OCI-M1 (cell line): ENCODE measurements at places on chromosomes 3 and 15.

- DNase-seq: no peak
These were observed 52.2 kb downstream of the IGF1R start for GRCh38 chr15:98700519-98700918.

GRCh38 chr15:35078221-35078915, 6.7 kb downstream of the NANOGP8 start:
- DNase-seq: peak; percentile 64

DNA sequence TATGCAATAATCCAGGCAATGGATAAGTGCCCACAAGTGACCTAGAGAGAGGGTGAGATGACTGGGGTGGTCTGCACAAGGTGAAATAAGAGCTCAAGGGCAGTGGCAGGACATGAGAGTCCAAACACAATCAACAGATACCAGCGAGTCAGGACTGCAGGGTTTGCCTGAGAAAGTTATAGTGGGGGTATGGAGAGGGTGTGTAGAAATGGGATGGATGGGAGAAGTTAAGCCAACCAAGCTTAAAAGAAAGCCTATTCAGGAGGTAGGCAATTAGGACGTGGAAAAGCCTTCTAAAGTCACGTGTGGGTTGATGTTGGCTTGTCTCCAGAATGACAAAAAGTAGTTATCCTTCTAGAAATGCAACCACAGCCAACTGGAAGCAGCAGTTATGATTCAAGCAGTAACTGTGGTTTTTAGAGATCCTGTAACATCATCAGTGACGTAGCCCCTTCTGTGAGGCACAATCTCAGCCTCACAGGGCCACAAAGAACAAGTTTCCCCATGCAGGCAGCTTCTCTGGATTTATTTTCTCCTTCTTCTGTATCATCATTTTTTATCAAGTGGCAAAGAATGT, 56.1 kb downstream of the FAM174B start:
- DNase-seq: no peak

DNA sequence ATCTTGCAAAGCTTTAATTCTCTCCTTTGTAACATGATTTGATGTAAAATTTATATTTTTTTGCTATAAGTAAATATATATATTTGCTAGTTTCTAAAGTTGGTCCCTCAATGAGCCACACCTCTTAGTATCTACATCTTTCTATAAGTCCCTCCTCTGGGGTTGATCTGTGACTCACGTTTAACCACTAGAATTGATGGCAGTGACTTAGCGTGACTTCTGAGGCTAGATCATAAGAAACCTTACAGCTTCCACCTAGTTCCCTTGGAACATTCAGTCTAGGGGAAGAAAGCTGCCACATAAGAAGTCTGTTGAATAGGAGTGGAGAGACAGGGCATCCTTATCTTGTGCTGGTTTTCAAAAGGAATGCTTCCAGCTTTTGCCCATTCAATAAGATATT, 56.6 kb upstream of the TNIK start:
- DNase-seq: peak; percentile 61

- DNase-seq: peak; percentile 40
These were observed 81.7 kb upstream of the UMPS start for GRCh38 chr3:124648551-124648950.

- DNase-seq: no peak
These were observed 85.3 kb upstream of the LIMD1 start for GRCh38 chr3:45509038-45509767.

DNA sequence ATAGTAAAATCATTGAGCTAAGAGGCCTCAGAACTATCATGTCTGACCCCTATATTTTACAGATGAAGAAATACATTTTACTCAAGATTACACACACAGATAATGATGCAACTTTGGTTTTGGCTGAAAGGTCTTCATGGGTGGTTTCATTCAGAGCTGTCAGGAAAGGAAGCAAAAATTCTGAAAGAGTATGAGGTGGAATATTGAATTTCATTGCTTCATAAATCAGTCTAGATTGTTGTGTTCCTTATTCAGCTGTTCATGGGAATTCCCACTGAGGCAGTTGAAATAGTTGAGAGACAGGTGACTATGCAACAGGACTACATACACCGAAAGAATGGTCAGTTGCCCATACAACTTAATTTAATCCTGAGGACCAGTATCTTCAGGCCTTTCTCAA, 39.4 kb downstream of the CD200 start:
- no peak for DNase-seq

- no peak for DNase-seq
These were observed 64.3 kb downstream of the MGLL start for GRCh38 chr3:127758013-127758412.

DNA sequence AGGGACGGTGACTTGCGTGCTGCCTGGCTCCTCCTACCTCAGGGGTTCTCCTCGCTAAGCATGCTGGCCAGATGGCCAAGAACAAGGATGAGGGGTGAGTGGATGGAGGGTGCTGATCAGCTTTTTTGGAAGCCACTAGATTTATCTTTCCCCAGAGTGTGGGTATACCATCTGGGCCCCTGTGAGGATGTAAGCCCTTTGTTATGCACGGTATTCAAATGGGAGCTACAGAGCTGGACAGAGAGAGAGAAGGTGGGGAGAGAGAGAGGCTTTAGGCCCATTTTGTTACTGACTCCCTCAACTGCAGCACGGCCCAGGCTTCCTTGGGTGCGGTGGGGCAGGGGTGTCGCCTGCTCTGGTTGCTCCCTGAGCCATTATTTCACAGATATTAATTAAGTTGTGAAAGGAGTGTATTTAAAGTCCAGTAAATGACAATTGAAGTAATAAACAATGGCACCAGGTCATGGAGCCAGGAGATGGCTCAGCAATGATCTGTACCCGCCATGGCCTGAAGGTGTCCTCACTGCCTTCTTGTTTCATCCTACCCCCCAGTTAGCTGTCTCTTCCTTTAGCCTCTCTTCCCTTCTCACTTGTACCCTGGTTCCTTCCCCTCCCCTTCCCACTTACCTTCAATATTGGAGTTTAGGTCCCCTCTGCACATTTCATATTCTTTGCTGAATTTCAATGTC, 158.0 kb downstream of the CLSTN2 start:
- DNase-seq: no peak

DNA sequence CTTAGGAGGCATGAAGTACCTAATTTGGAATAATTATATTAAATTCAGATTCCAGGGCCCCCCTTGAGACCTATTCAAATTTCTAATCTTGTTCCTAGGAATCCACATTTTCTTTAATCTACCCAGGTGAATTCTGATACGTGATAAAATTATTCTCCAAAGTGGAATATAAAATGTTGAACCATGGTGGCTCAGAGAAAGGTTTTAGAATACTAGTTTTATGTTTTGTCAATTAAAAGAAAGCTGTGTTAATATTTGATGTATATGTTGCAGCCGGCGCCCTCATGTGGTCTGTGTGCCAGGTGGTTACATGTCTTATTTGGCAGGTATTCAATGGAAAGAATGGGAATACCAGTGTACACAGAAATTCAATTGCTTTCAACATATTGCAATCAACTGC, 321.8 kb downstream of the FEZF2 start:
- DNase-seq: peak; percentile 7

GRCh38 chr3:11915621-11916424, 69.1 kb upstream of the TAMM41 start:
- DNase-seq: no peak

GRCh38 chr3:123159926-123160635, 41.7 kb upstream of the SEC22A start:
- no peak for DNase-seq

GRCh38 chr3:170579646-170580045, 6.2 kb downstream of the SLC7A14 start:
- DNase-seq: peak; percentile 11

DNA sequence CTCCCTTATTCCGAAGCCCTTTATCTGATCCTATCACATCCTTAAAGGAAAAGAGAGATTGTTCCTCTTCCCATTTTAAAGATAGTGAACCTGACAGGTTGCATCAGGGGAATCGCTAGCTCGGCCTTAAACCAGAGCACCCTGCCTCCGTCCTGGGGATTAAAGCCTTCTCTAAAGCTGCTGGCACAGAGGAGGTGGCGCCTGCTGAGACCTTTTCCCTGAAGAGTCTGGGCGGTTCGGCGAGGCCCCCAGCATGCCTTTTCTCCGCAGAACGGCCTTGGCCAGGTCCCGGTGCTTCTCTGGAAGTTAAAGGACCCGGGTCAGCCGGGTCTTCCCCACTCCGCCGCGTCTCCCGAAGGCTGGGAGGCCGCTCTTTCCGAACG, 593 bp downstream of the FAM219B start:
- peak; percentile 58 for DNase-seq

DNA sequence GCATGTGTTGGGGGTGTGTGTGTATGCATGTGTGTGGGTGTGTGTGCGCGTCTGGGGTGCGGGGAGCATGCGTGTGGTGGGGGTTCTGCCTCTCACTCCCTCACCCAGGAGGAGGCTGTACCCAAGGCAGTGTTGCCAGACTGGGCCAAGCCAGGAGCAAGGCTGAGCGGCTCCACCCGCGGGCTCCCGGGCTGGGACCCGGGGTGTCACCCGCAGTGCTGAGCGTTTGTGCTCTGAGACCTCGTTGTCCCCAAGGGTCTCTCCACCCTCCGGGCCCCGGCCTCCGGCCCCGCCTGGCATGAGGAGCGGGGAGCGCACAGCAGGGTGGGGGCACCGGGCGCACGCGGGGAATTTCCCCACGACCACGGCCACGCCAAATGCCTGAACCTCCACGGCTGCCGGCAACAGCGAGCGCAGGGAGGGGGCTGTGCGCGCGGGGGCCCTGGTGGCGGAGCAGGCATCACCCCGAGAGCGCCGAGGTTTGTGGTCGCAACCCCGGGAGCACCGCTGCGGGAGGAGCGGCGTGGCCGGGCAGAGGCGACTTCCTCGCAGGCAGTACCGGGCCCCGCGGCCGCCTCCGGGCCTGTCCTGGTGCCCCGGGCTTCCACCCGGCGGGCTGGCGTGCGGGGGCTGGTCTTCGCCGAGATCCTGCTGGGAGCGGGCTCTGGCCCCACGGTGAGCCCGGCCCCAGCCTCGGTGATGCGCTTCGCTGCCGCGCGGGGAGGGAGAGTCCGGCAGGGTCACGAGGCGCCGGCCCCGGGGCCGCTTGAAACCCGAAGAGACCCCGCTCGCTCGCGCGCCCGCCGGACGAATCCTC, 7.4 kb upstream of the OCA2 start:
- DNase-seq: no peak

DNA sequence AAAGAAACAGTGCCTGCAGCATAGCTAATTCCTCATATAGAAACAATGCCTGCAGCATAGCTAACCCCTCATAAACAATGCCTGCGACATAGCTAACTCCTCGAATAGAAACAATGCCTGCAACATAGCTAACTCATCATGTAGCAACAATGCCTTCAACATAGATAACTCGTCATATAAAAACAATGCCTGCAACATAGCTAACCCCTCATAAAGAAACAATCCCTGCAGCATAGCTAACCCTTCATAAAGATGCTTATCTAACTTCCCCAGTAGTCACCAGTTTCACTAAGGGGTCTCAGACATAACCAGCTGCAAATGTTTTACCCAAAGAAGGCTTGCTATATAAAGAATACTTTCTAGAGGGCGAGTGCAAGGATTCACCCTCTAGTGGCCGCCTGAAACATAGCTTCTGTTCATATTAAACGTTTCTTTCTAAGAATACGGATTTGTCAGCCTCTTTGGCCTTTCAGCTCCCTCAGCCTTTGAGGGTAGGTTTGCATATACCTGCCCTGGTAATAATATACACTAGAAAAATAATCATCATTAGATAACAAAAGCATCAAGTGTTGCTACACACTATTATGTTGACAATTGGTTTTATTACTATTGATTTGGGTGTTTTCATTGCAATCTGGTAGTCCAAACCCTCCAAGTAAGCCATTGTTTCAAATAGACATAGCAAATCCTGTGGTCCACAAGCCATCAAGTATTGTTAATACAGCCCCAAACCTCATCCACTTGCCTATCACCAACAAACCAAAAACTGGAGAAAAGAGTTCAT, 44.4 kb upstream of the FAN1 start:
- DNase-seq: no peak

GRCh38 chr15:54519577-54519976, 541.3 kb downstream of the UNC13C start:
- DNase-seq: peak; percentile 39

DNA sequence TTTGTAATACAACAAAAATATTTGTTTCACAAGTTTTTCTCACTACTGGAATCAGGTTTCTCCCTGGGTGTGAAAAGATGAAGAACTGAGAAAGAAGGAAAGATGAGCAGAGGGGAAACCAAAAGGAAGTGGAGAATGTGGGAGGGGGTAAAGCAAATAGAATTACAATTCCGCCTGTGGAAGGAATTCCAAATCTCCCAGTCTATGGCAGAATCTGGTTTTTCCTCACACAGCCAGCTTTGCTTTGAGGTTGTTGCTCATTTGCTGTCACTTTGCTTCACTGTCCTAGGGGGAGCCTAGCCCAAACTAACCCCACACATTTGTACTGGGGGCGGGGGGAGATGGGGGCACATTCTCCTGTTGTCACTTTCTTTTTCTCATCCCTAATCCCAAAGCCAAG, 43.9 kb downstream of the RPL22L1 start:
- DNase-seq: no peak

DNA sequence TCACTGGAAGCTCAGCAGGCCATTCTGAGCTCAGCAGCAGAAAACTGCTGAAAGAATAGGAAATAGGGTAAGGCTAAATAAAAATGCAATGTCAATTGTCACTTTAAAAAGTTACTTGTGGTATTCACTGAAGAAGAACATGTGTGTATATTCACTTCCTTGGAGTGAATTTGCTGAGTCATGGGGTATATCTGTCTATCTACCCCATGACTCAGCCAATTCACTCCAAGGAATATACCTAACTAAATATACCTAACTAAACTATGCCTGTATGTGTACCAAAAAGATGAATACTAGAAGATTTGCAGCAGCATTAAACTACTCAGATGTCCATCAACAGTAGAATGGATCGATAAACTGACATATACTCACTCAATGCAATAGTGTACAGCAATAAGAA, 69.5 kb upstream of the KCNAB1 start:
- DNase-seq: peak; percentile 49

- DNase-seq: peak; percentile 21
These were observed 17.0 kb downstream of the LRCH3 start for GRCh38 chr3:197807969-197808587.

DNA sequence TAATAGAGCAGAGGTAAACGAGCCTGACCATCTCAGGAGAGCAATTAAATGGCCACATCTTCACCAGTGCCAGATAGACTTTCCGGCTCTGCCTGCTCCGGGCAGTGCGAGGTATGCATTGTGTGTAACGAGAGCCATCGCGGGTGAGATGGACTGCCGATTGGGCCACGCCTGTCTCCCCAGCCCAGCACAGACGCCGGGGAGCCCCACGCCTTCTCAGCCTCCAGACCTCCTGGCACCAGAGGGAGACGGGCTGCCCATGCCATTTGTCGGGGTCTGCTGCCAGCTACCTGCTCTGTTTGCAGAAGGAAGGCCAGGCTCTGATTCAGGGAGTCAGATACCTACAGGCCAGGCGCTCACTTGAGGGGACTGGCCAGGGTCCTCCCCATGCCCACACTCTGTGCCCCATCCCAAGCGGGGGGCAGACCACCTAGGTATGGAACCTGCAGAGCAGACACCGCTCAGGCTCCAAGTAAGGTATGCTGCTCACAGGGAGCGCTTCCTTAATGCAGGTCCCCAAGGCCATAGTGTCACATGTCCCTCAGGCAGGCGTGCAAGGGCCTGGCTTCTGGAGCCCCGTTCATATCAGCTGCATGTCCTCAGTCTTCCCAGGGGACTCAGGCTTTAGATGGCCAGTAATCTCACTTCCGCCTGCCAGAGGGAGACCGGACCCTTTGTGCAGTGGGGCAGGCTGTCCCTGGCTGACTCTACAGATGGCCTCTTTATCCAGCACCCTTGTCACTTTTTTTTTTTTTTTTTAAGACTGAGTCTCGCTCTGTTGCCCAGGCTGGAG, 62.2 kb downstream of the DNAJB8 start:
- DNase-seq: no peak
